ENCODE measurements at places on chromosomes 4 and X.

DNA sequence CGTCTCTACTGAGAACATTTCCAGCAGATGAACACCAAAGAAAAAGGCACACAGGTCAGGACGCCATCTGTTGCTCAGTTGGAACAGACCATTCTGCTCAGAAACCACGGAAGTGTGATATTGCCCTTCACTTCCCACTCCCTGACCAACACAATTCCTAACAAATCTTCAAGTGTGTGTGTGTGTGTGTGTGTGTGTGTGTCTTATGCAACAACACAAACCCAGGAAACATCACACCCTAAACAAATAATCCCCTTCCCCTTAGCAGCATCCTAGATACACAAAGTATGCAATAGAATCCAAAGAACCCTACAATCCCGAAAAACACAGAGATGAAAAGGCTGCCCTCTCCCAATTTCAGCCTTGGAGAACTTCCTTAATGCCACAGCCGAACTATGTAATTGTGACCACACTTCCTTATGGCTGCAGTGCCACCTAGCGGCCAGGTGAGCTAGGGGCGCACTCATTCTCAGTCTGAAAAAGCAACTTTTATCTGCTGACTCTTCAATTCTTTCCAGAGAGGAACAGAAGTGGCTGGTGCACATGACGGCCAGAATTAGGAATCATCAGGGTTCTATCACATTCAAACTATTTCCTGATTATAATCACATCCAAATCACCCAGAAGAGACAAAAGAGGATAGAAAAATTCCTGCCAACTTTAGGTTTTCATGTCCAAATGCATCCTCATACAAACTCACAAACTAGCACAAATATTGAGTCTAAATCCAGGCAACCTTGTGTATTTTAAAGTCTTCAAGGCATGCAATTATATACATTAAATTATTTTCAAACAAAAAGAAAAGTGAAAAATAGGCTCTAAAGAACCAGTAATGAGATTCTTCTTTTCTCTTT lies 164.9 kb downstream of the DHX15 start:
- DNase-seq: no peak

DNA sequence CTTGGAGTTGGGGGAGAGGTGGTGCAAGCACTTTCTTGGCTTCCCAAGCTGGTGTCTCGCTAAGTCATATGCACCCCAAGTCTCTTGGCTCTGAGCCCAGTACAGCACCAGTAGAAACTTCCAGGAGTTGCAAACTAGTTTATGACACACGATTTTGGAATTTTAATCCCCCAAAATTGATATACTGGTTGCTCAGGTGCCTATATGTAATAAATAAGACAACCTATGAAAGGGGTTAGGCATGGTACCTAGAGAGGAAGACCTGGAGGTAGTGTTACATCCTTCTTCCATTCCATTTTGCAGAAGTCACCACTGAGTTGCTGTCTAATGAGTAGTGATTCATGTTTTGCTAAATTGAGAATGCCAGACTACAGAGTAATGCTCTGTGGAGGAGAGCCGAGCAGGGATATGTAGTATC lies 4.3 kb upstream of the SLC4A4 start:
- no peak for DNase-seq

- DNase-seq: no peak
Observed at GRCh38 chr4:48127682-48128404, 6.2 kb downstream of the TXK start.

GRCh38 chrX:5842601-5843000 lies 386.1 kb downstream of the NLGN4X start:
- DNase-seq: no peak

GRCh38 chrX:87528487-87528886 lies 10.9 kb downstream of the KLHL4 start:
- no peak for DNase-seq

- no peak for DNase-seq
Observed at GRCh38 chr4:139763672-139764071, 98.1 kb downstream of the MGST2 start.

DNA sequence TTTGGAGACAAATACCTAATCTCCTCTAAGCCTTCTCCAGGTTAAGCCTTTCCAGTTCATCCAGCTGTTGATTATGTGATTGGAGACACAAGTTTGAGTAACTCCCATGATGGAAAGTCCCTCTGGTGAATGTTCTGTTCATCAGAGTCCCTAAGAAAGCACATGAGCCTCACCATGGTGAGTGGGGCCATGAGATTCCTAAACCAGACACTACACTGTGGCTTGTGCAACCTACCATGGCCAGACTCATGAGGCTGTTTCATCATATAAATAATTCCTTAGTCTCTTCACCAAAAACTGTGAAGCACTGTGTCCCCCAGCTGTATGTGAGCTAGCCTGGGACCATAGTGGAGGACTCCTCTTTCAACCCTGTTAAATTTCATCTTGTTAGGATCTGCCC lies 14.4 kb downstream of the PKD2 start:
- DNase-seq: no peak

- DNase-seq: no peak
Observed at GRCh38 chrX:136797787-136798186, 17.1 kb upstream of the ARHGEF6 start.

GRCh38 chr4:171067422-171067821 lies 745.8 kb upstream of the GALNTL6 start:
- no peak for DNase-seq

GRCh38 chr4:38926896-38927295 lies 59.3 kb downstream of the FAM114A1 start:
- DNase-seq: no peak

DNA sequence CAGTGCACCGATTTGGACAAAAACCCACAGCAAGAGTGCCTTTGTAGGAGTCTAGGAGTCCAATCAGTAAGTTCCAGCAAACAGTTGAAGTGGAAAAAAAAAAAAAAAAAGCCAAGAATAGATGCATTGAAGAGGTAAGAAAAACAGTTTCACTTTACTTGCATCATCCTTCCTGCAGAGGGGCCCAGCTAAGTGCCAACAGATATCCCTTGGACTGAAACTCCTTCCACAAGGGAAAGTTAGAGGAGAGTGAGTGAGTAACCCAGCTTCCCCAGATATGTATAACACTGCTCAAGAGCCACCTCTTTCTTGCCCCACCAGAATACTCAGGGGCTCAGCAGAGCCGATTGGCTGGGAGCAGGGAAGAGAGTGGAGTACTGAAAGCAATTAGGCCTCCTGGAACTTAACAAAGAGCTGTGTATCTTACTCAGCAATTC lies 617.7 kb upstream of the SMIM31 start:
- DNase-seq: no peak

GRCh38 chr4:37735578-37735977 lies 49.4 kb upstream of the RELL1 start:
- no peak for DNase-seq

DNA sequence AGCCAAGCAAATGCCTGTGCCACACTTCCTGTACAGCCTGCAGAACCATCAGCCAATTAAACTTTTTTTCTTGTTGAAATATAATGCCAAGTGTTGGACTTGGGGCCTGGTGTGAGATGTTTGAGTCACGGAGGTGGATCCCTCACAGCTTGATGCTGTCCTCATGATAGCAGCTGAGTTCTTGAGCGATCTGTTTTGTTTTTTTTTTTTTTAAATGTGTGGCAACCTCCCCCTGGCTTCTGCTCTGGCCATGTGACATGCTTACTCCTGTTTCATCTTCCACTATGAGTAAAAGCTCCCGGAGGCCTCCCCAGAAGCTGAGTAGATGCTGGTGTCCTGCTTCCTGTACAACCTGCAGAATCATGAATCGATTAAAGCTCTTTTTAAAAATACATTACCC lies 973.3 kb upstream of the FTHL17 start:
- DNase-seq: no peak

GRCh38 chr4:56828784-56829535 lies 7.5 kb upstream of the SPINK2 start:
- no peak for DNase-seq

- no peak for DNase-seq
Observed at GRCh38 chr4:142350871-142351270, 495.2 kb downstream of the INPP4B start.

DNA sequence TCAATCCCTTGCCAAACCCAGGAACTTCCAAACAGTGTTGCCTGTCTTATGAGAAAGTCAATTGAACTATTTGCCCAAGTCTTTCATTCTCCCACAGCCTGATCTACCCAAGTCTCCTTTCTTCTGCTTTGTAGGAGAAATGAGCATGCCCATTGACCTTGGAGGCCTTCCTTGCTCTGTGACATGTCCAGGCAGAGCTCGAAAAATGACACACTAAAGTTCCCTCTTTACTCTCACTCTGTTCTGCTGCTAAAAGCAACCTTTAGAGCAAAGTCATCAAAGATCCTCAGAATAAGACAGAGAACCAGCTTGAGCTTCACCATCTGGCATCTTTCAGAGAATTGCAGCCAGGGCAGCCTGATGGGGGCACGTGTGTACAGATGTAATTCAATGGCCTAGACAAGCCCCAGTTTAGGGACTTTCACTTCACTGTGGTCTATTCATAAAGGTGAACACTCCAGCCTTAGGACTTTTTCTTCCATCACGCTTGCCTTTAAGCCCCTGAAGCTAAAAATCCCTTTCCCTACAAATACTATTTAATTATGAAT lies 136.4 kb downstream of the AMELX start:
- no peak for DNase-seq

GRCh38 chr4:151204925-151205524 lies 71.9 kb upstream of the PRSS48 start:
- DNase-seq: no peak

DNA sequence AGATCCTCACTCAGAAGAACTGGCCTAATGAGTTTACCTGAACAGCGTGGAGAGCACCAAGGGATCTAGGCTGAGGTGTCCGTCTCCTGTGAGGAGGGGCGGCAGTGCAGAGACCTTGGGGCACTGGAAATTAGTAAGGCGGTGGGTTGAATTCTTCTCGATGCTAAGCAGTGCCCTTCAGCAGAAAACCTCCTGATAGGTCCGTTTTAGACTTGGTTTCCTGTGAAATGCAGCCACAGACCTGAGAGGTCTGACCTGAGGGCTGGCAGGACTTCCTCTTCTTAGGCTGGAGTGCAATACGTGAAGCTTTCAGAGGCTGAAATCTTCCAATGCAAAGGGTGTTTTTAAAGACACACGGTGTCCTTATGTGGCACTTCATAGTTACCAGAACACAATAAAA lies at the start of gene CLNK:
CLNK (minus strand) TSS at position 138 of the 400 bp plus-strand sequence. CDS start 16,899 bp downstream, outside the sequence.
- no peak for DNase-seq

GRCh38 chrX:40628506-40628905 lies 5.3 kb downstream of the MPC1L start:
- DNase-seq: no peak

GRCh38 chr4:89352541-89352940 lies 44.9 kb upstream of the GPRIN3 start:
- DNase-seq: no peak
